GM12878 (cell line): ENCODE measurements at places on chromosomes 7 and 10. TPM values are rescaled to one million over a fixed set of nuclear protein-coding genes. Genes with fewer than 3 reads are reported as not detected.

- peak overlapping the region; percentile 89 for H3K27ac ChIP-seq
- DNase-seq = no peak
- H3K4me1 ChIP-seq = no peaks in the 10 kb centered on the region
Observed at GRCh38 chr7:87875151-87876039, 765 bp downstream of the SLC25A40 start.

DNA sequence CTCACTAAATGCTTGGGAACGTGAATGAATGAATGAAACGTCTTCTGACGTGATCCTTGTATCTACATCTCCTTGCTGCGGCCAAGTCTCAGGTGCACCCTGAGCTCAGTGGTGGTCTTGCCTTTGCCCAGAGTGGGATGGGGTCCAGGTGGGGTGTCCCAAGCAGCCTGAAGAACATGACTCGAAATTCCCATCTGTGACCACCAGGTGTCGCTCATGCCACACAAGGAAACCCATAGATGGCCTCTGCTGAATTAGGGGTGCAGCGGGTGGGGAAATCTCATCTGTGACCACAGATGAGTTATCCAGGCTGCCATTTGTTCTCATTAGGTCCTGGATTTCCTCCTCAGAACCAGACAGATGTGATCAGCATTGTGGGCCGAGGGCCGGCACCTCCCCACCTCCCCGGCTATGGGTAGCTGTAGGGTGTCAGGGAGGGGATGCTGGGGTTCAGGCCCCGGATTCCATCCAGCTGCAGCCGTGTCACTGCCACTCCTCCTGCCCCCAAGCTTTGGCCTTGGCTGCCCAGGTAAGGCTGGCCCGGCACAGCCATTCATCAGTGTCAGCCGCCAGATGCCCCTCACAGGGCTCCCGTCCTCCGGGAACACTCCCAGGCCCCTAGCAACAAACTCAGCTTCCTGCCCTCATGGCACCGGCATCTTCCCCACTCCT is 21.0 kb upstream of the GNA12 start:
- no peak overlapping the region for H3K27ac ChIP-seq
- no peaks in the 10 kb centered on the region for H3K27me3 ChIP-seq
- peaks cover 24% of the 10 kb centered on the region for H3K4me1 ChIP-seq
- no peak overlapping the region for H3K4me3 ChIP-seq

DNA sequence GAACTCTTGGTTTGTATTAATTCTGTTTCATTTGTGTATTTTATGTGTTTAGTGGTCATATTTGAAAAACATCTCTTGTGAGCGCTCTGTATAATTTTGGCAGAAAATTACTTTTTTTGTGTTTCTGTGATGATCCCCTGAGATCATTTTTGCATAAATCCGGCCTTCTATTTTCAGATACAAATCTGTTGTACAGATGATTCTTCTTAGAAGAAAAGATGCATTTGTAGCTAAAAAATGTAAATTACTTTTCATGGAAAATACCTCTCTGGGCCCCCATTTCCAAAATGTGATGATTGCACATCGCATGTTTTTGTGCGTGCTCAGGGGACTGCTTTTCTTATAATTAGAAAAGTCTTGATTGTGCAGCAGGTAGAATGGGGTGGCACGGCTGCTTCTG is 395.4 kb downstream of the LRMDA start:
- no peaks in the 10 kb centered on the region for H3K36me3 ChIP-seq
- H3K27ac ChIP-seq = no peak overlapping the region
- no peaks in the 10 kb centered on the region for H3K27me3 ChIP-seq
- DNase-seq = no peak
- no peaks in the 10 kb centered on the region for H3K4me1 ChIP-seq
- H3K4me3 ChIP-seq = no peak overlapping the region

- no peak for DNase-seq
- no peak overlapping the region for H3K4me3 ChIP-seq
- H3K4me1 ChIP-seq = no peaks in the 10 kb centered on the region
- H3K36me3 ChIP-seq = peaks cover 3% of the 10 kb centered on the region; the same call in 1 of the 2 replicates
- H3K27ac ChIP-seq = no peak overlapping the region
Observed at GRCh38 chr7:112302566-112302965, 96.1 kb downstream of the ZNF277 start.

DNA sequence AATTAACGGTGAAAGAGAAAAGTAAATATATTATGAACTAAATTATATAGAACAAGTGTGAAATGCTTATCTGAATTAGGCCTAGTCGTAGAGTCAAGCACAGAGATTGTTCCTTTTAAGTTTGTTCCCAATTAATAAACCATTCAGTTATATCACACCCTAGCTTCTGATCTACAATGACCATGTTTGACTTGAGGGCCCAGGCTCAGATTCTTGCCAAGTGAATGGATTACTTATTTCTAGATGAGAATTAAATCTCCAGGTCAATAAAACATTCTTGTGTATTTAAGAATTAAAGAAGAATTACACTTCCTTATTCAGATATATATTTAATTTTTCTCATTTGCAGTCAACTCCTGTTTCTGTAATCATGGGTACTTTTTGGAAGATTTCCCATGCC is 37.4 kb upstream of the ARL4A start:
- H3K4me1 ChIP-seq = no peaks in the 10 kb centered on the region
- no peak overlapping the region for H3K4me3 ChIP-seq
- H3K36me3 ChIP-seq = no peaks in the 10 kb centered on the region
- no peak for DNase-seq

DNA sequence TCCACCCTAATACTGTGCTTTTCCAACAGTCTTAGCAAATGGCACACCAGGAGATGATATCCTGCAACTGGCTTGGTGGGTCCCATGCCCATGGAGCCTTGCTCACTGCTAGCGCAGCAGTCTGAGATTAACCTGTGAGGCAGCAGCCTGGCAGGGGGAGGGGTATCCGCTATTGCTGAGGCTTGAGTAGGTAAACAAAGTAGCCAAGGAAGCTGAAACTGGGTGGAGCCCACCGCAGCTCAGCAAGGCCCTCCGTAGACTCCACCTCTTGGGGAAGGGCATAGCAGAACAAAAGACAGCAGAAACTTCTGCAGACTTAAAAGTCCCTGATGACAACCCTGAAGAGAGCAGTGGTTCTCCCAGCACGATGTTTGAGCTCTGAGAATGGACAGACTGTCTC is 399.0 kb downstream of the CCSER2 start:
- no peak for DNase-seq
- no peaks in the 10 kb centered on the region for H3K4me1 ChIP-seq
- no peak overlapping the region for H3K27ac ChIP-seq
- H3K4me3 ChIP-seq = no peak overlapping the region

DNA sequence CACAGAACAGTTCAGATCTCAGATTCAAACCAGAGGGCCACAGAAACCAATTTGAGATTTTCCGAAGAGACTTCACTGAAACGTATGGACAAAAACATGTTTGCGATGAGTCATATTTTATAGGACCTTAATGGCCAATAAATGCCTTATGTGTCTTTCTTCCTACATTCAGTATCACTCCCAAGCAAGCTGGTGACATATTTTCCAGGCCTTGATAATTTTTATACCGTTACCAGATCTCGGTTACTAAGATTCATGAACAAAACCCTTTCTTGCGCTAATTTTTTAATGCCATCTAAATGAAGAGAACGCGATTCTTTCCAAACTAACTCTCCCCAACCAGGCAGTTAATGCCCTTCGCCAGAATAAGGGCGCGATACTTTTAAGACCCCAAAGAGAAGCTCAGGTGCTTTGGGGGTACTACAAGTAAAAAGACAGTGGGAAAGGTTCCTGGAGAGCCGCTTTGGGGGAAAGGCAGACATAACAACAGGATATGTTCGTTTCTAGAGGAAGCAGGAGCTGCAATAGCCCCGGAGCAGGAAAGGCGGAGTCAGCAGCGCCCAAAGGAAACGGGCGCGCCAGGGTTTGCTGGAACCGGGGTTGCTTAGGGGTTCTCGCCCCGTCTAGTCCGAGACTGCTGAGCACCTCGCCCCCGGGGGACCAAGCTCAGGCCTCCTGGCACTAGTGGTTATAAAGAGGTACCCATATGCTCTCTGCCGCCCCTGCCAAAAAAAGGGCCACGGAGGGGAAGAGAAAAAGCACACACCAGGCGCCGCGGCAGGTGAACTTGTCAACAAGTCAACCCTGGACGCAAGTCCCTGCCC is 884 bp downstream of the ICA1 start:
- H3K4me3 ChIP-seq = peak overlapping the region; percentile 51; the same call in 1 of the 2 replicates
- H3K27ac ChIP-seq = no peak overlapping the region
- no peaks in the 10 kb centered on the region for H3K36me3 ChIP-seq
- no peak for DNase-seq

- H3K4me1 ChIP-seq = peaks cover 12% of the 10 kb centered on the region
- no peak overlapping the region for H3K4me3 ChIP-seq
- no peaks in the 10 kb centered on the region for H3K27me3 ChIP-seq
- H3K36me3 ChIP-seq = peaks cover 24% of the 10 kb centered on the region
- peak overlapping the region; percentile 50; the same call in 1 of the 2 replicates for H3K27ac ChIP-seq
- DNase-seq = no peak
Observed at GRCh38 chr7:106254525-106255116, 30.2 kb downstream of the NAMPT start.

DNA sequence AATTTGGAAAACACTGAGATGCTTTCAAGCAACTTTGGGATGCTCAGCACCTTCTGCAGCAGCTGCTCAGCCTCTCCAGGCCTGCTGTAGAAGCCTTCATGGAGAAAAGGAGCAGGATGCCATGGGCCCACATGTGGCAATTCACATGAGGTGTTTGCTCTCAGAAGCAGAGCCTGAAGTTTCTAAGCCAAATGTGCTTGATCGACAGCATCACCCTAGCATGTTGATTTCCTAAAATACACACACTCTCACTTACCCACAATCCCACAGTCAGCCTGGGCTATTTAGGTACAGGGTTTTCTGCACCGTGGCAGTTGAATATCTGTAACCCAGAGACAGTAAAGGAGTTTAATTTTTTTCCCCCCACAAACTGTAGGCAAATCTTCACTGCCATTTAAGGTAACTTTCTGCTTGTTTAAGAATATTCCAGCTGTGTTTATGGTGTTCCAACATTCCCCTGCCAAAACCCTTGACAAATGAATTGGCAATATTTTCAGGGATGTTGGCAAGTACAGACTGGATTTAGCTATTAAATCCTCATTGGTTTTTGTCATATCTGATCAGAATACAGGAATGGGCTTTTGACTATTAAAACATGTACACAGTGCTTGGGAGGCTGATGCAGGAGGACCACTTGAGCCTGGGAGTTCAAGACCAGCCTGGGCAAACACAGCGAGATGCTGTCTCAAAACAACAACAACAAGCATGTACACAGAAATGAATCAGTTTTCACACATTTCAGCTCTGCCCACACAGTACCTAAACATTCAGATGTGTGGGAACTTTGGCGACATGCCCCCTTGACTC is 244.2 kb downstream of the CELF2 start:
- no peak overlapping the region for H3K4me3 ChIP-seq
- peaks cover 73% of the 10 kb centered on the region for H3K4me1 ChIP-seq
- peaks cover 36% of the 10 kb centered on the region for H3K36me3 ChIP-seq
- no peak for DNase-seq
- H3K27me3 ChIP-seq = no peaks in the 10 kb centered on the region
- H3K27ac ChIP-seq = peak overlapping the region; percentile 11

GRCh38 chr10:102431452-102432124 is 786 bp downstream of the CUEDC2 start:
- H3K36me3 ChIP-seq = no peaks in the 10 kb centered on the region
- H3K27ac ChIP-seq = peak overlapping the region; percentile 90
- no peak for DNase-seq
- no peaks in the 10 kb centered on the region for H3K27me3 ChIP-seq

GRCh38 chr7:1520539-1521234 is 9.8 kb upstream of the MAFK start:
- H3K27me3 ChIP-seq = no peaks in the 10 kb centered on the region
- no peak overlapping the region for H3K4me3 ChIP-seq
- H3K36me3 ChIP-seq = no peaks in the 10 kb centered on the region
- DNase-seq = no peak
- H3K27ac ChIP-seq = no peak overlapping the region

GRCh38 chr7:145036604-145037405 is 201.0 kb upstream of the TPK1 start:
- no peaks in the 10 kb centered on the region for H3K36me3 ChIP-seq
- H3K27me3 ChIP-seq = no peaks in the 10 kb centered on the region
- no peak overlapping the region for H3K4me3 ChIP-seq
- H3K4me1 ChIP-seq = no peaks in the 10 kb centered on the region
- peak; percentile 12 for DNase-seq

DNA sequence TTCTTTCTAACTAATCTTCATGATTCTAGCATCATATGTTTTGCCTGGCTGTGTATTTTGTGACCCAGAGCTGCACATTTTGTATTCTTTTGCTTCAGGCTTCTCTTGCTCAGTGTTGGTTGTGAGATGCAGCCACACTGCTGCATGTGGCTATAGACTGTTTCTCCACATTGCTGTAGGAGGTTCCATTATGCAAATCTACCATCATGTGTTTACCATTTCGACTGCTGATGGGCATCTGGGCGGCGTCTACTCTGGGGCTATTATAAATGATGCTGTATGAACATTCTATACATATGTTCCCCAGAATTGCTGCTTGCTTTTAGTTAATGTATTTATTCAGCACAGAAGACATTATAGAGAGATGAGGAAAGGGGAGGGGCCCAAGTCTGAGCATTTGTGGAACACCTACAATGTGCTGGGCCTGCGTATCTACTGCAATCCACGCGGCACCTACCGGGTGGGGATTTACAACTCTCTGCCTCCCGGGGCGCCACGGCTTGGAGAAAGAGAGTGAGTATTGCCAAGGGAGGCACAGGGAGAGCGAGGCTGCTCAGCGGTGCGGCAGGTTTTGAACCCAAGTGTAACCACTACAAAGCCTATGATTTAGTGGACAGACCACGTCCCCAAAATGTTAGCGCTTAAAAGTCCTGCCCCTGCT is 172.5 kb downstream of the PRKAG2 start:
- no peak for DNase-seq
- no peak overlapping the region for H3K27ac ChIP-seq
- H3K4me1 ChIP-seq = no peaks in the 10 kb centered on the region
- H3K36me3 ChIP-seq = no peaks in the 10 kb centered on the region

- no peak overlapping the region for H3K27ac ChIP-seq
- no peak overlapping the region for H3K4me3 ChIP-seq
- H3K4me1 ChIP-seq = no peaks in the 10 kb centered on the region
- no peak for DNase-seq
- no peaks in the 10 kb centered on the region for H3K27me3 ChIP-seq
- H3K36me3 ChIP-seq = peaks cover 20% of the 10 kb centered on the region
Observed at GRCh38 chr7:154994996-154995395, 7.9 kb downstream of the PAXIP1 start.

Gene CFAP70
- 0.51 and 0.58 TPM in 2 replicates for total RNA-seq

Gene MYOZ1
- 0.66 and 0.67 TPM in 2 replicates for total RNA-seq

Gene CALN1
- 1.9 and 2.6 TPM in 2 replicates for total RNA-seq

Gene CLDN4
- total RNA-seq = 0.24 and 0.38 TPM in 2 replicates

Gene ADCY1
- 1.3 and 1.4 TPM in 2 replicates for total RNA-seq

Gene SUN3
- not detected in 2 replicates for total RNA-seq

Gene NKX2-3
- not detected in 2 replicates for total RNA-seq
